ENCODE measurements at places on chromosomes 7 and 10.

DNA sequence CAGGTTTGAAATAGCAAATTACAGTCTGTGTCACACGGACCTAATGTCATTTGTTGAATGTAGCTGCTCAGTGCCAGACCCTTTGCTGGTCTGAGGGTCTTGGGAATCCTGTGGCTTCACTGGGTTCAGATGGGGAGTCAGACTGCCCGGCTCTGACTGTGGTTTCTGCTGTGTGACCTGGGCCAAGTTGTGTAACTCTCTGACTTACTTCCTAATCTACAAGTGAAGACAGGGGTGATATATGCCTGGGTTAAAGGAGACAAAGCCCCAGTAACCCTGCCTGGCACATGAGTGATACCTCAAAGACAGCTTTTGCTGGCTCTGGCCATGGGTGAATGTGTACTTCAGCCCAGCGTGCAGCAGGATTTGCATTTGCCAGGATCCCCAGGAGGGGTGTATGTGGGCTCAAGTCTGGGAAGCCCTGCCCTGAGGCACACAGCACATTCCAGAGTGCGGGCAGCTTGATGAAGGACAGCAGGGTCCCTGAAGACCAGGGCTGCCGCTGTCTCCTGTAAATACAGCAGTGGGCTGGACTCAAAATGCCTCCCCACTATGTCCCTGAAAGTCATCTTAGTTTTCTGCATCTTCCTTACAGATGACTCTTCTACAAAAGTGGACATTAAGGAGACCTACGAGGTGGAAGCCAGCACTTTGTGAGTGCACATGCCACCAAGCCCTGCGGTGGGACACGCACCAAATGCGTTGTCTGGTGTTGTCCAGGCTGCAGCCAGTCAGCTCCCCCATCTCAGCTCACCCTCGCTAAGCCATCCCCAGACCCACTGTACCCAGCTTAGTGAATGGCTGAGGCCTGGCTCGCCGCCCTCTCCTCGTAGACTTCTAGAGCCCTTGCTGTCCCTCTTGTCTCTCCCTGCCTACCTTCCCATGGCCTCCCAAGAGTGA is 16.4 kb downstream of the NACAD start:
- peak; percentile 18 for DNase-seq

- no peak for DNase-seq
Measured at GRCh38 chr10:14063531-14064285, 267.0 kb downstream of the FRMD4A start.

DNA sequence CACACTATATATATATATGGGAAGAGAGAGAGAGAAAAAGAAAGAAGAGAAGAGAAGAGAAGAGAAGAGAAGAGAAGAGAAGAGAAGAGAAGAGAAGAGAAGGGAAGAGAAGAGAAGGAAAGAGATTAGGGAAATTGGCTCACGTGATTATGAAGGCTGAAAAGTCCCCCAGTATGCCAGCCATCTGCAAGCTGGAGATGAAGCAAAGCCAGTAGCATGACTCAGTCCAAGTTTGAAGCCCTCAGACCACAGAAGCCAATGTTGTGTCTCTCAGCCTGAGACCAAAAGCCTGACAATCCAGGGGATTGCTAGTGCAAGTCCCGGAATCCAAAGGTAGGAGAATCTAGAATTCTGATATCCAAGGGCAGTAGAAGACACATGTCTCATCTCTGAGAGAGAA is 206.3 kb upstream of the PRSS1 start:
- DNase-seq = no peak

GRCh38 chr7:150753826-150754603 is 16.8 kb downstream of the GIMAP5 start:
- no peak for DNase-seq

- DNase-seq = no peak
Measured at GRCh38 chr7:68691261-68692216, 906.7 kb upstream of the AUTS2 start.

DNA sequence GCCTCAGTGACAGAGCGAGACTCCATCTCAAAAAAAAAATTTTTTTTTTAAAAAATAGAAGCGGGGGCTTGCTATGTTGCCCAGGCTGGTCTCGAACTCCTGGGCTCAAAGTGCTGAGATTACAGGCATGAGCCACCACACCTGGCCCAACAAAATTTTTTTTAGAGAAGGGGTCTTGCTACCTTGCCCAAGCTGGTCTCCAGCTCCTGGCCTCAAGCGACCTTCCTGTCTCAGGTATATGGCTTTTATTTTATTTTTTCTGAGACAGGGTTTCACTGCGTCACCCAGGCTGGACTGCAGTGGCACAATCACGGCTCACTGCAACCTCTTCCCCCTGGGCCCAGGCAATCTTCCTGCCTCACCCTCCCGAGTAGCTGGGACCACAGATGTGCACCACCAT is 1.6 kb upstream of the ABHD11 start:
- no peak for DNase-seq

GRCh38 chr10:59779756-59780533 is 26.7 kb upstream of the MRLN start:
- DNase-seq = no peak

DNA sequence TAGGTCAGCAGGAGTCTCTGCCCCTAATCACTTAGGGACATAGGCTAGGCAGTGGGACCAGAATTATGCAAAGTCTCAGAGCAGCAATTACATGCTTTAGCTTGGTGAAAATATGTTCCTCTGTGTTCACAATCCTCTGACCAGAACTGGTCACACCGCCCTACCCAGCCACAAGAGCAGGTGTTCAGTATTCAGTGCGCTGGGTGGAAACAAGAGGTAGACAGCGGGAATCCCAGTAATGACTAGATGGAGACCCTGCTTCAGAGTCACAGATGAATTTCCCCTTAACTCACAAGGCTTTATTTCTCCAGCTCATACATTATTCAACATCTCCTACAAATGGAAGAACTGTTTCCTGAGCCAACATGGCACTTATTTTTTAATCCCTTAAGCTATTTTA is 763.7 kb upstream of the POM121L12 start:
- no peak for DNase-seq

DNA sequence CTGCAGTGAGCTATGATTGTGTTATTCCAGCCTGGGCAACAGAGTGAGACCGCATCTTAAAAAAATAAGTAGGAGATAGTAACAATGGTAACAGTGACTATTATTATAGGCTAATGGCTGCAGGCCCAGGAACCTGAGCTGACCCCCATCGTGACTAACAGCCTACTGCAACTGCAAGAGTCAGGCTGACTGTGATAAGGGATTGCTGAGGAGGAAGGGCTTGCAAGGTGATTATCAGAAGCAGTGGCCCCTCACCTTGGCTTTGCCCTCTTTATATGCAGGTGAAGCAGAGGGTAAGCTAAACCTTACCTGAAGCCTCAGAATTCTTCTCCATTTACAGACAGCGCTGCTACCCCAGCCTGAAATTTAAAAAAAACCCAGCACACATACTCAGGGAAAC is 83.9 kb upstream of the SDK1 start:
- no peak for DNase-seq

GRCh38 chr10:15295537-15296325 is 75.4 kb downstream of the FAM171A1 start:
- no peak for DNase-seq

DNA sequence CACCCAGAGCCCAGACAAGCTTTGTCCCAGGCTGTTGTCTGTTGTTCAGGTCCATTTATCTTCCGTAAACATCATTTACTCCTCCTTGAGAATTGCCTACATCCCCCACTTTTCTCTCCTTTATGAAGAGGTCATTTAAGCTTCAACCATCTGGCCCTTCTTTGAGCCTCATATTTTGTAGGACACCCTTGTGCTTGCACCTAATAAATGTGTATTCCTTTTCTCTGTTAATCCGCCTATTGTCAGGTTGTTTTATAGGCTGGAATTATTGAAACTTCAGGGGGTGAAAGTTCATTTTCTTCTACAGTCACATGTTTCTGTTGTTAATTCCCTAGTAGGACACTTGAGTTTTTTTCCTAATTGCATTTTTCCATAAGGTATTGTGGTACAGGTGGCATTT is 19.6 kb upstream of the CTTNBP2 start:
- no peak for DNase-seq

DNA sequence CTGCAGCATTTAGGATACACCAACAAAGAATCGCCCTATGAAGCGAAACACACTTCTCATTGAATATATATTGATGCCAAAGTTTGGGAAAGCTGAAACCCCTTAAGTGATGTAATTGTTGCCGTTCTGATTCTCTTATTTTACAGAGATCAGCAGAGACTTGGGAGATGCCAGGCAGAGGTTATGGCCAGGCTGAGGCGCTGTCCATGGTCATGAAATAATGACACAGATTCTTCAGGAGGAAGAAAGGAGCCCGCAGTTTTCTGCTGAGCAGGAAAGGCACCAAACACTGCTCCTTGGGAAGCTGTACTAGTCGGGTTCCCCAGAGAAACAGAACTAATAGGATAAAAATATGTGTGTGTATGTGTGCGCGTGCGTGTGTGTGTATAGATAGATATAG is 566.0 kb downstream of the CALN1 start:
- no peak for DNase-seq

GRCh38 chr7:92025260-92025659 is 84.6 kb downstream of the AKAP9 start:
- no peak for DNase-seq

GRCh38 chr10:114491419-114491818 is 87.1 kb upstream of the AFAP1L2 start:
- no peak for DNase-seq

DNA sequence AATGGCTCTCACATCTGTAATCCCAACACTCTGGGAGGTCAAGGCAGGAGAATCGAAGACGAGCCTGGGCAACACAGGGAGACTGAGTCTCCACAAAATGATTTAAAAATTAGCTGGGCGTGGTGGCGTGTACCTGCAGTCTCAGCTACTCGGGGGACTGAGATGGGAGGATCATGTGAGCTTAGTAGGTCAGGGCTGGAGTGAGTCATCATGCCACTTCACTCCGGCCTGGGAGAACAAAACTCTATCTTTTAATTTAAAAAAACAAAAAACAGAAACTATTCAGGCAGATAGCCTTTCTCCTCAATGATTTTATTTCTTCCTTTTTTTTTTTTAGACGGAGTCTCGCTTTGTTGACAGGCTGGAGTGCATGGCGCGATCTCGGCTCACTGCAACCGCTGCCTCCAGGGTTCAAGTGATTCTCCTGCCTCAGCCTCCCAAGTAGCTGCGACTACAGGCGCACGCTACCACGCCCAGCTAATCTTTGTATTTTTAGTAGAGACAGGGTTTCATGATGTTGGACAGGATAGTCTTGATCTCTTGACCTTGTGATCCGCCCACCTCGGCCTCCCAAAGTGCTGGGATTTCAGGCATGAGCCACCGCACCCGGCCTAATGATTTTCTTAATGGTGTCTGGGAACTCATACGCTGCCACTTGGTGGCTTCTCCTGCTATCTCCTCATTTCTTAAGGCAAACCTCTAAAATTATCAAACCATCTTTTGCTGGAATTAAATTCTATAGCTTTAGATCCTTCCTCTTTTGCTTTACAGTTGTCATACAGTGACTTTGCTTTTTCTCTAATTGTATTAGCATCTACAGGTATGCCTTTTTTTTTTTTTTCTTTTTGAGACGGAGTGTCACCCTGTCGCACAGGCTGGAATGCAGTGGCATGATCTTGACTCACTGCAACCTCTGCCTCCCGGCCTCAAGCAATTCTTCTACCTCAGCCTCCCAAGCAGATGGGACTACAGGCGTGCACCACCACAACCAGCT is 22.9 kb downstream of the SRPK2 start:
- no peak for DNase-seq

GRCh38 chr10:1162481-1163203 is 106.5 kb downstream of the WDR37 start:
- no peak for DNase-seq

DNA sequence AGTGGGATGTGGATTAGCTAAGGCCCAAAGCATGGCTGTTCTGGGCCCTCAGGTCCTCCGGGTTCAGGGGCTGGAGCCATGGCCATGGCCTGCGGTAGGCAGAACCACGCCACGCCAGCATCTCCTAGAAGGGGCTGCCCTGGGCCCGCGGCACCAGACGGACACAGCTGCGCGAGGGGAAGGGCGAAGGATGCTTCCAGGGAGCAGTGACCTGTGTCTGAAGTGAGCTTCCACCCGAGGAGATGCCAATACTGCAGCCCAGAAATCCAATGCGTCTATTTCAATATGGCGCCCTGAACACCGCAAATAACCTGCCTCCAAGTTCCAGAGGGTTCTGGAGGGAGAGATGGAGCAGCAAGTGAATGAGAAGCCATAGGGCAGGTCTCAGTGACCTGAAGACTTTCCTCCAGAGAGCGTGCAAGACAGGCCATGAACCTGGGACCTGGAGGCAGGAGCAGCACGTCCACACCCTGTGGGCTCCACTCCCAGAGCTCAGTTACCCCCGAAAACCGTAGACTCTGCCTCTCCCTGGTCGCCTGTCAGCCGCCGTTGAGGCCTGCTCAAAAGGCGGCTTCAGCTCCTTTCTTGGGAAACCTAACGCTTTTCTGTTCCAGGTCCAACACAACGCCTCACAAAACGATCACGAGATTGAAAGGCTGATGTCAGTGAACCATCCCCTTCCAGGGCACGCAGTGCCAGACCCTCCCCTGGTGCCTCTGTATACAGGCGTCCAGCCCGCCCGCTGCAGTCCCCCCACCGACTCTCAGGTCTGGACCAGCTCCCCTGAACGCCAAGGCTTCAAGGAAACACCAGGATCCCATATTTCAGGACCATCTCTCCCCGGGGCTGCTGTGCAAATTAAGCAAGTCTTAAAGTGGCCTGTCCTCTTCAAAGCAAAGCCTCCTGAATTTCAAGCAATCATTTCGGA is 37.4 kb downstream of the AMZ1 start:
- DNase-seq = no peak

- DNase-seq = peak; percentile 7
Measured at GRCh38 chr7:84092207-84092606, 102.4 kb downstream of the SEMA3A start.

- no peak for DNase-seq
Measured at GRCh38 chr10:4093438-4093837, 308.4 kb upstream of the KLF6 start.

GRCh38 chr7:50145226-50145625 is 52.2 kb upstream of the ZPBP start:
- no peak for DNase-seq

DNA sequence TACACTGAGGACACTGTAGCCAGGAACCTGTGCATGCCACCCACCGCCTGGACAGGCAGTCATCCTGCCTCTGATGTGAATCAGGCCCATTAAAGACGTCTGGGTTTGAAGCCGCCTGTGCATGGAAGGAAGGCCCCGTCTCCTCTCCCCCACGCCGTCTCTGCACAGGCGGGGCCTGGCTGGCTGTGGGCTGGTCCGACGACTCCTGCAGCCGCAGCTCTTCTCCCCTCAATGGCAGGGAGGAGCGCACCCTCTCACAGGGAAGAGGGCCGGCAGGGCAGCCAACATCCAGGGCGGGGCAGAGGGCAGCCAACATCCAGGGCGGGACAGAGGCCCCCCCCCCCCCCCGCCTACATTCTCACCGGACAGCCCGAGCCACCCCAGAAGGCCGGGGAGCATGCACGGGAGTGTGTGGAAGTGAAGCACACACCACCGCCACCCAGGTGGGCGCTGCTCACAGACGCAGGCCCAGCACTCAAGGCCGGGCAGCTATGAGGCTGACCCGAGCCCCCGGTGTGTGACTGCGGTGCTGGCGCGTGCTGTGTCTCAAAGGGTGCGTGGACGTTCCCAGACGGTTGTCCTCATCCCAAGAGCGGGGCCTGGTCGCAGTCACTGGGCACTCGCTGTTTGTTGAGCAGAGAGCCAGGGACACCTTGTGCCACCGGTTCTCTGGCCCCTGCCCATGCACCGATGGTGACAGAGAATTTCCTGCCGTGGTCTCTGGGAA is 19.1 kb downstream of the DPYSL4 start:
- no peak for DNase-seq
